ENCODE measurements at places on chromosomes 4 and X.

- DNase-seq, result peak; percentile 59
These were observed 63.6 kb downstream of the STARD8 start for GRCh38 chrX:68710870-68711576.

DNA sequence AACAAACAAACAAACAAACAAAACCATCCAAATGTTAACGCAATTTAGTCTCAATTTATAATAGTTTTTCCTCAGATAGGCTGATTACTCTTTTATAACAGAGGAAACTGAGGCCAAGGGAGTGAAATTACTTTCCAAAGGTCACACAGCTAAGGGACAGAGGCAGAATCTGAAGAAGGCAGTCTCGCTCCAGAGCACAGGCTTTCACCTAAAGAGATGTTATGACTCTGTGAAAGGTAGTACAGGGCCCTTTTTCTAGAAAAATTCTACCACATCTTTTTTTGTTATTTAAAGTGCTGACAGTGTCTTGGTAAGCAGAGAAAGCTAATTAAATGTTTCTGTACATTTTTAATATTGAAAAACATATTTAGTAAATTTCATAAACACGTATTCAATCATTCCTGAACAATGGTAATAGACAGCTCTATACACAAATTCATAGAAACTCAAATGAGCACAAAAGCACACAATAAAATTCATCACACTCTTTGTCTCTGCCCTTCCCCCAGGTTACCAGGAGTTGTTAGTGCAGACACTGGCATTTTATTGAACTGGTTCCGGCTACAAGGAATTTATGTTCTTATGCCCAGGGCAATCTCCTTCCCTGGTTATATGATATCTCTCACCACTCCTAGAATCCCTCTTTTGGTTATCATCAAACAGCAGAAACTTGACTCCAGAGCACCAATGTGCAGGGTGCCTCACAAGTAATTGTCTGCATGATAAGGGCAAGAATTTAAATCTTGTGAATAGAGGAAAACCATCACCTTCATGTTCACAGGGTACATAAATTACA lies 7.7 kb upstream of the APBB2 start:
- DNase-seq, result peak; percentile 27

DNA sequence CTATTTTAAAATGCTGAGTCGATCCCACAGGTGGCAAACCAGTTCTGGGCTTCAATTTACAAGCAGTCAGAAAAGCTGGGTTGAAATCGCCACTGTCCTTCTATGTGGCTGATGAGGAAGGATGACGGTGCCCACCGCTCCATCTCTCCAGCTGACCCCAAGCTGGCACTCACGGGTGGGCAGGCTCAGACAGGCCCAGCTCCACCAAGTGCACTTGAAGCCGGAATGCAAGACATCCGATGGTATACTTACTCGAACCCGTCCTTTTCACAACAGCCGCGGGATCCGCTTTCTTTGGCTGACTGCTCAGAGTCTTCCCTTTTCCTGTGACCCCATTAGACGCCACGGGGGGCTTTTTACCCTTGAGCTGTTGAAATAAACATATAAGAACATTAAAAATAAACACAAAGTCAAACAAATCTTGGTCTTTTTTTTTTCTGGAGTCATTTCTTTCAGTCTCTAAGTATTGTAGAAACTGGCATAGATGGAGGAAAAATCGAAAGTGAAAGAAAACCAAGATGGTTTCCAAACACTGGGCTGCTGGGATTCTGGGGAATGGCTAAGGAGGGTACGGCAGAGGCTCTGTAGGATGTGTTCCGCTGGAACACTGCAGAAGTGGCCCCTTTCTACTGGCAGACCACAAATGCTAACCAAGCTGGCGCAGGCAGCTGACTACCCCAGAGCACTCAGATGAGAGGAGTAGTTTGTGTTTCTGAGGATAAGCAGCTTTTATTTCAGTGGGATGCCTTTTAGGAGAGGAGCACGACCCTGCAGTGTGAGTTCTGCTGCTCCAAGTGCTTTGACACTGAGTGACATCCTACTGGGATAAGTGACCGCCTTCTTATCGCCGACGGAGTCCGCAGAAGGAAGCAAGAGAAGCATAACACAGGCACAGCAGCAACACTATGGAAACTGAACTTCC lies 160.9 kb downstream of the AFAP1 start:
- DNase-seq, result no peak

DNA sequence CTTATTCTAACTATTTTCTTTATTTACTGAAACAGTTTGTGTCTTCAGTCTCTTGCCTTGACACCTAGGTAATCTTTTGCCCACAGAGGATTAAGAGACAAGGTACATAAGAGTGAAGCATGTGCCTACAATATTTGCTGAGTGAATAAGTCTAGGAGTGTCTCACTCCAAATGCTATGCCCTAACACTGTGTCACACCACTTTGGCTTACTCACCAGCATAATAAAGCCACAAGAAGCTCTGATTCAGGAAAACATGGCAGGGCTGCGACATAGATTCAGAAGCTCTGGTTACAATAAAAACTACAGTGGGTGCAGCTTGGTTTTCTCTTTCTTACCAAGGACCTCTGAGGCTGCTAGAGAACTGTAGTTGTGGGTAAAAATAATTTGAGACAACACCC lies 127.1 kb downstream of the RBM46 start:
- DNase-seq, result no peak

DNA sequence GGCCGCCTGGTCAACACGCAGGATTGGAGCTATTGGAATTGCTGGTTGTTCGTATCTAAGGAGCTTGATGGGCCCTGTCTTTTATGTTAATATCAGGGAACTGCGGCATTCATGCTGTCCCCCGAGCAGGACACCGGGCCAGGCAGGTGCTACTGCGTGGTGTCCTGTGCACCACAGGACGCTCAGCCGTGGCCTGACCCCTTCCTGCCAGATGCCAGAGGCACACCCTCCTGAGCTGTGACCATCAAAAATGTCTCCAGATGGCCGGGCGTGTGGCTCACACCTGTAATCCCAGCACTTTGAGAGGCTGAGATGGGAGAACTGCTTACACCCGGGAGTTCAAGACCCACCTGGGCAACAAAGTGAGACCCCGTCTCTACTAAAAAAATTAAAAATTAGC lies 32.1 kb downstream of the ABLIM2 start:
- no peak for DNase-seq

DNA sequence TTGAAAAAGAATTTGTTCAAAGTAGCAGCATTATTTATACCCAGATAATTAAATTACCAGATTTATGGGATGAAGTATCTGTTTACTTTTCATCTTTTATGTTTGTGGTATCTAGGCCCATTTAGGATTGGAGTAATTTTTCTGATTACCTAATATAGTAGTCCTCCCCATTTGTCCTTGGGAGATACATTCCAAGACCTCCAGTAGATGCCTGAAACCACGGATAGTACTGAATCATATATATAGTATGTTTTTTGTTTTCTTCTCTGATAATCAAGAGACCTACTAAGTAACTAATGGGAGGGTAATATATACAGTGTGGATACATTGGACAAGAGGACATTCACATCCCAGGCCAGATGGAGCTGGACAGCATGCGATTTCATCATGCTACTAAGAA lies 30.7 kb upstream of the PTPN13 start:
- DNase-seq, result no peak

DNA sequence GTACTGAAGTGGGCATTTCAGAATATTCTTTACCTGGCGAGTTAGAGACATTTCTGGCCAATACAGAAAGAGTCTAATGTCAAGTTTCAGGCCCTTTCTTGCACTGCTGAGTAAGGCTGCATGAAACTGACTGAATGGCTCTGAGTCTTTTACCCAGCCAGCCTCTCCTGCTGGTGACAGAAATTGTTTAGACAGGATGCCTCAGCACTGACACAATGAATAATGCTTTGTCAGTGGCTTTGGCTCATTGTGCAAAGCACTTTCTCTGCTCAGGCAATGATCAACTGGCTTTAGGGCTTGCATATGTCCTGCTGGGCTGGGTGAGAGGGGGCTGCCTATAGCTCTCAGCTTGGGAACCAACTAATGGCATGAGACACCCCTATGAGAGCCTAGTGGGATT lies 45.5 kb downstream of the CLNK start:
- DNase-seq, result no peak

- DNase-seq, result no peak
These were observed 18.3 kb downstream of the GAB3 start for GRCh38 chrX:154732421-154733065.

DNA sequence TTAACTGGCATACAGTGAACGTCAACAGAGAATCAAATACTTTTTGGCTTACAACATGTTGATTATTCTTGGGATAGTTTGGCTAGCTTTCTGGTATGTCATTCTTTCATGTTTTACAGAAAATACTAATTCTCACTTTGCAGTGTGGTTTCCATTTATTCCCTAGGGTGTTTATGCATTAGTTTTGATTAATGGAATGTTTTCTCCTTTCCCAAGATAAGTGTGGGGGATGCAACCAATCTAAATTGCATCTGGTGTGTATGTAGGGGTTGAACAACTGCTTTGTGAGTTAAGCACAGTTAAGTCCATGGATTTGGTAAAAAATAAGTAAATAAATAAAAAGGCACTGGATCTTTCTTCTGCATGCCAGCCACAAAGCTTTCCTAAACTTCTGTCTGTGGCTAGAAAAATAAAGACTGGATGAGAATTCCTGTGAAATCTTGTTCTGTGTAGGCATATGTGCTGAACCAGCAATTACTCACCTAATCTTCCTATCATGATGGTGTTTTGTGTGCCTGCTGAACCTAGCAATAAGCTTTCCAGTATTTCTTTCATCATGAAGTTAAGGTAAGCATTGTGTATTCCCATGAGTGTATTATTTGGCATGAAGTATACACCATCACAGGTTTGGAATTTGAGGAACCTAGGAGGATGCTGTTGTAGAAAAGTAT lies 50.6 kb upstream of the TENM3 start:
- DNase-seq, result no peak

GRCh38 chr4:121822047-121822446 lies 1.6 kb downstream of the CCNA2 start:
- no peak for DNase-seq

DNA sequence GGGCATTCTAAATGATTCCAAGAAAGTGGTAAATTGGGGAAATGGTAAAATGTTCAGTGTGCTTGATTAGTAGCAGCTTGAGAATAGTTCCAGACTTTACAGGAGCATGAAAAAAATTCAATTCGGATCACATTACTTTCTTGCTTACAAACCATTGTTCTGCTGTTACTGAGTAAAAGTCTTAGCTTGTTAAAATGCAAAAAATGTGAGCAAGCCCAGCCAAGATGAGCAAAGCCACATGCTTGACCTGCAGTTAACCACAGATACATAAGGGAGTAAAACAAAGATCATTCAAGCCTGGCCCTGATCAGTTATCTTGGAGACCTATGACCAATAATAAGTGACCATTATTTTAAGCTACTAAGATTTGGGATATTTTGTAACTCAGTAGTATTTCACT lies 562.9 kb upstream of the MAGEB2 start:
- no peak for DNase-seq

- DNase-seq, result no peak
These were observed 48.4 kb downstream of the IL15 start for GRCh38 chr4:141684785-141685184.

DNA sequence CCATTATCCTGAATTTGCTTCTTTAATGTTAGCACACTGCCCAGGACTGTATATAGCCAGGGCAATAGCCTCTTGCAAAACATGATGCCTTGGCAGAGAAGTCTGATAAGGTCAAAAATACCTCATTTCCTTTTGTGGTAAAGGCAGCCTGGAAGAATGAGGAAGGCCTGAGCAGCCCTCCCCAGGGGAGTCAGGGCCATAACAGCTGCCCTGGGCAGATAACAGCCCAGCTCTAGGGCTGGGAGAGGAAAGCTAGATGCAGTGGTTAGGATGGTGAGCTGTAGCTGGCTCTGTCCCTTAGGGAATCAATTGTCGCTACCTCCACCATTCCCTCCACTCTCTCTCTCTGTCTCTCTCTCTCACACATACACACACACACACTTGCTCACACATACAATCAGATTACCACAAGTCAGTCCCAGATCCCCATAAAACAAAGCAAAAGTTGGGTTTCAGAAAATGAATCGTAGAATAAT lies 29.2 kb downstream of the EFHC2 start:
- DNase-seq, result peak; percentile 1

DNA sequence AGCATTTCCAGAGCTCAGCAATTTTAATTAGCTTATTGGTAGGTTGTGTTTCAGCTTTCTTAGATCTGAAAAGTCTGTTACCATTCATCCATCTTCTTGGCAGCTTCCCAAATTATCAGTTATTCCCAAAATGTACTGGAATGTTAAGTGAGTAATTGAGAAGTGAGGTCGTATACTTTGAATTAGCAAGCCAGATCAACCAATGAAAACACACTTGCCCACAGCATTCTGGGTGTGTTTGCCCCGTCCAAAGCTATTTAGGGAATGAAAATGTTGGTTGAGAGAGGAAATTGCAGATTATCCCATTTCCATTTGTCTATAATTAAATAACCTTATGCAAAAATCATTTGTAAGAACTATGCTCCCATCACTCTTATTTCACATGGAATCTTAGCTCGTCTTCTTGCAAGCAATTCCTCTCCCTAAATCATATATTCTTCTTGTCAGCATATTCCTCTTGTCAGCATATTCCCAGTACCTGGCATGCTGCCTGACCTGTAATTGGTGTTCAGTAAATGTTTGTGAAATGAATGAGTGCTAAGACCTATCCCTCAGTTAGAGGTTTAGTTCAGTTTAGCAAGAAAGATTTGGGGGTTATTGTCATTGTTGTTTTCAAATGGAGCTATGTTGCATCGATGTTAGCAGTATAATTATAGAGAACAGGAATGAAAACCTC lies 23.3 kb upstream of the ANTXR2 start:
- DNase-seq, result no peak

- DNase-seq, result no peak
These were observed 32.9 kb upstream of the VEGFC start for GRCh38 chr4:176825586-176825985.

DNA sequence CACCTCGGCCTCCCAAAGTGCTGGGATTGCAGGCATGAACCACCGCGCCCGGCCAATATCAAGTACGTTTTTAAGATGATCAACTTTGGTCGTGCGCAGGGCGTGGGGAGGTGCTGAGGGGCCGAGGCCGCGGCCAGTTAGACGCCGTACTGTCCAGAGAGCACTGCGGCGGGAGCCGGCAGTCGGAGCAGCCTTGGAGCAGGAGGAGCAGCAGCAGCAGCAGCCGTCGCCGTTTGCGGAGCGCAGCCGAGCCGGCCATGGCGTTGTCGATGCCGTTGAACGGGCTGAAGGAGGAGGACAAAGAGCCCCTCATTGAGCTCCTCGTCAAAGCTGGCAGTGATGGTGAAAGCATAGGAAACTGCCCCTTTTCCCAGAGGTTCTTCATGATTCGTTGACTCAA lies 8.5 kb upstream of the USP9X start:
- no peak for DNase-seq

DNA sequence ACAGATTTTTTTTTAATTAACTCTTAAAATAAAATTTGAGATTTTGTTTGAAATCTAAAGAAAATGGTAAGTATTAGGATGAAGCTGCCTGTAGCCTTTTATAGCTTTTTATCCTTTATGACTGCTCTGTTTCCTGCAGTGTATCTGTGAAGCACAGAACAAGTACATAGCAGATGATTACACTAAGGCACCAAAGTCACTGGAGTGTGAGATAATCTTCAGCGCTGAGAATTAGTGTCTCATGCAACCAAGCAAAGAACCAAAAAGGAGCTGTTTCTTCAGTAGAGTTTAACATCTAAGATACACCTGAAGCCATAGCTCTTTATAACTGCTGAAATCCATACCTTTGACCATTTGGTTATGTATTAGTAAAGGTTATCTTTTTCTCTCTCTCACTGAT lies 1989.8 kb upstream of the PCDH10 start:
- no peak for DNase-seq
